ENCODE measurements at places on chromosomes 11 and 22.

DNA sequence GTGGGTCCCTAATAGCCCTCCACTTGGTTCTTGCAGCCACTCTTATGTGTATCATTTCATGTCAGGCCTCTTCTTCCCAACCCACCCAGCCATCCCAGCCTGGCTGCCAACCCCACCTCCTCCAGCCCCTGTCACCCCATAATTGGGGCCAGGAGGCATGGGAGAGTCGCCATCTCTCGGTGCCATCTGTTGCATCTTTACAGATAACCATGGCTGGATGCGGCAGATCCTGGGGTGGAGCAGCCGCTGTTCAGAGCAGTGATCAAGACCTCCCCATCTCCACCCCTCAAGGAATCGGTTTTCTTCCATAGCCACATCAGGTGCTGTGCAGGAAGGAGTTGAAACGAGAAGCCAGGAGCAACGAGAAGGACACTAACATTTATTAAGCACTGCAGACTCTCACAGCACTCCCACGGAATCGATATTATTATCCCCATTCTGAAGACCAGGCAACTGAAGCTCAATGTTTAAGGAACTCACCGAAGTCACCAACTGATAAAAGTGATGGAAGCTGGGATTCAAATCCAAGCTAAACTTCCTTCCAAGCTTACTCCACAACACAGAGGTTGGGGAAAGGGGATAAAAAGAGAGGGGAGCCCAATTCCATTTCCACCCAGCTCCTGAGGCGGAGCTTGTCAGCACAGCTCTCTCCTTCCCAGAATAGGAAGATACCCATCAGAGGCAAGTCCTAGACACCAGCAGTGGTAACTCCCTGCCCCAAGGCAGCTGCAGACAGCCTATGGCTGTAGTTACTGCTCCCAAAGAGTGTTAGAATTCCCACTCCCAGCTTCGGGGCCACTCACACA is 2.7 kb downstream of the SLC43A1 start:
- DNase-seq: no peak

- no peak for DNase-seq
These were observed 53.6 kb upstream of the OR5D13 start for GRCh38 chr11:55719608-55720160.

DNA sequence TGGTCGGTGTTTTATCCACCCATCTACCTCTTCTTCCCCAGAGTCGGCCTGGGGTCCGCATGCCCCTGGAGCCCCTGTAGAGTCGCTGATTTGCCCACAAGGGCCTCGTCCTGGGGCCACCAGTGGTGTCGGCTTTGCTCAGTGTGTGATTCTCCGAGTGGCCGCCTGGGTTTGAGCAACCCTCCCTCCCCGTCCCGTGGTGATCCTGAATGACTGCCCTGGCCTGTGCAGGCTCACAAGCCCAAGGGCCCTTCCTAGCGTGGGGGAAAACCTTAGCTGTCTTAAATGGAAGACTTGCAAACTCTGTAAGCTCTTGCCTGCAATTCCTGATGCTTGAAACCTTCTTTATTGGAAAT is 128.3 kb downstream of the OSBP2 start:
- no peak for DNase-seq

- DNase-seq: no peak
These were observed 82.3 kb downstream of the PTPRJ start for GRCh38 chr11:48062649-48063048.

DNA sequence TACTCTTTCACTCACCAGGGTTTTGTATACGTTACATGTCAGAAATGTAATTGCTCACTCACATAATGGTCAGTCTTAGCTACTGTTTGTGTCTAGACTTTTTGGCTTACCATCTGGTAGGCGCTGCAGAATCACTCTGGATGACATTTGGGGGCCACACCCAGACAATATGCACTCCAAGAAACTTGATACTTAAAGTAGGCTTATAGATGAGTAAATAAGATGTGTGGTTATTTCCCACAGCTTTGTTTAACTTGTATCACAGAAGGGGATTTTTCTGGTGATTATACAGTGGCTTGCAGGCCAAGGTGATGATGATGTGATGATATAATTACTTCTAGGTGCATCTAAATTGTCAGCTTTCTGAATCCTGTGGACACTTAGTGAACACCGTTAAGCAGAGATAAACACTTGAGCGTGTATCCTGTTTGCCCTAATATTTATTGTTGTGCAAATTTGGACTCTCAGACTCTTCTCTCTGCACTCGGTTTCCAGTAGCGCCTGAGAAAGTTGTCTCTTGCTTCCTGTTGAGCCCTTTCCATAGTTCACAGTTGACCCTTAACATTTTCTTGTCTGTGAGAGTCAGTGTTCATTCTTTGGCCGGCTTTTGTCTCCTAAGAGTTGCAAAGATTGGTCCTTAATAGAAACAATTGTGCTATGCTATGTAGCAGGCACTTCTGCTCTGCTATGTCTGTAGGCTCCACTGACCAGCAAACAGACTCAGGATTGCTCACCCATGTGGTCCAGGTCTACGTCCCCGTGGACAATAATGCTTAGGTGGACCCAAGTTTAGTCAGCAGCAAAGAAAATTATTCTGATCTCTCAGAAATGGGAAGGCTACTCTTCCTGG is 89.3 kb downstream of the PRR5L start:
- no peak for DNase-seq

- DNase-seq: no peak
These were observed 61.1 kb downstream of the FLRT1 start for GRCh38 chr11:64096835-64097234.

- DNase-seq: peak; percentile 75
These were observed 2.4 kb upstream of the SYT8 start for GRCh38 chr11:1832211-1832919.

GRCh38 chr22:45310331-45310976 is 720 bp downstream of the FAM118A start:
- peak; percentile 24 for DNase-seq

DNA sequence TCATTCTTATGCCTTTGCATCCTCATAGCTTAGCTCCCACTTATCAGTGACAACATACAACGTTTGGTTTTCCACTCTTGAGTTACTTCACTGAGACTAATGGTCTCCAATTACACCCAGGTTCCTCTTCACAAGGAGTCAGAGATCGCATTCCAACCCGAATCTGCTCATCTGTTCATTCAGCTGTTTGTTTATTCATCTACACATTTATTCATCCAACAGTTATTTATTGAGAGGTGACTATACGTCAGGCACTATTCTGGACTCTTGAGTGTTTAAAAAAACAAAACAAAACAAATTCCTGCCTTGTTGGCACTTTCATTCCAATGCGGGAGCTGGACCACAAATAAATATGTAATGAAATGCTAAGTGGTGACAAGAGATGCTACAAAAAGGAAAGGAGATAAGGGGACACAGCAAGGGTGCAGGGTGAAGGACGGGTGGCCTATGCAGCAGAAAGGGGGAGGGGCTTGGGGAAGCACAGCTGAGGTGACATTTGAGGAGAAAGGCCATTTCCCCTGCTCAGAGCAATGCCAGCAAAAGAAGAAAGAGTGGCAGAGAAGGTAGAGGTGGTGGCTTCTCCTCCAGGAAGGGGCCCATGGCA is 393.8 kb upstream of the SYN3 start:
- DNase-seq: no peak

DNA sequence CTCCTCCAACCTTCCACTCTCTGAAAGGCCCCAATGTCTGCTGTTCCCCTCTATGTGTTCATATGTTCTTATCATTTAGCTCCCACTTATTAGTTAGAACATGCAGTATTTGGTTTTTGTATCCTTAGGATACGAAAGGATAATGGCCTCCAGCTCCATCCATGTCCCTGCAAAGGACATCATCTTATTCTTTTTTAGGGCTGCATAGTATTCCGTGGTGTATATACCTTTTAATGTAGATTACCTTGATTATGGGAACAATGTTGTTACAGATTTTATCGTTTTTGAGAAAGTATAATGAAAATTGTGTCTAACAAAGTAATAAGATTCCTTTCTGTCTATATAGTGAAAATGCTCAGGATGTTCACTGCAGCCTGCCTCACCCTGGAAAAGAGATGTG is 16.0 kb upstream of the CAVIN3 start:
- DNase-seq: no peak

- DNase-seq: no peak
These were observed 22.5 kb upstream of the SMIM35 start for GRCh38 chr11:118109231-118109630.

DNA sequence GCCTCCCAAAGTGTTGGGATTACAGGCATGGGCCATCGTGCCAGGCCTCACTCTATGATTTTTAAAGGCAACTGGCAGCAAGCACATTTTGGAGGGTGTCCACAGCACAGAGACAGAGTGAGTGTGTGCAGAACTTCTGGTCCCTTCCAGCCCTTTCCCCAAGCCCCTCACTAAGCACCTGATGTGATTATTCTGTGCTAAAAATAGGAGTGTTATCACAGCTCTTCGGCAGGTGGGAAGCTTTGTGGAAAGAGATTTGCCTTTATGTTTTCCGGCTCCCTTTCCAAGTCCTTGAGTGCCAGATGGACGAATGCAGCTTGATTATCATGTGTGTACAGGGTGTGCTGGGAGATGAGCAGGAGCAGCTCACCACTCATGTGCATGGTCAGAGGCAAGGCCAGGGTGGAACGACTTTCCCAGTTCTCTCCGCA is 310.8 kb downstream of the DDX10 start:
- no peak for DNase-seq

GRCh38 chr22:39623603-39624500 is 53.3 kb downstream of the CACNA1I start:
- DNase-seq: no peak

- no peak for DNase-seq
These were observed 183.5 kb downstream of the KIRREL3 start for GRCh38 chr11:126817096-126817495.

DNA sequence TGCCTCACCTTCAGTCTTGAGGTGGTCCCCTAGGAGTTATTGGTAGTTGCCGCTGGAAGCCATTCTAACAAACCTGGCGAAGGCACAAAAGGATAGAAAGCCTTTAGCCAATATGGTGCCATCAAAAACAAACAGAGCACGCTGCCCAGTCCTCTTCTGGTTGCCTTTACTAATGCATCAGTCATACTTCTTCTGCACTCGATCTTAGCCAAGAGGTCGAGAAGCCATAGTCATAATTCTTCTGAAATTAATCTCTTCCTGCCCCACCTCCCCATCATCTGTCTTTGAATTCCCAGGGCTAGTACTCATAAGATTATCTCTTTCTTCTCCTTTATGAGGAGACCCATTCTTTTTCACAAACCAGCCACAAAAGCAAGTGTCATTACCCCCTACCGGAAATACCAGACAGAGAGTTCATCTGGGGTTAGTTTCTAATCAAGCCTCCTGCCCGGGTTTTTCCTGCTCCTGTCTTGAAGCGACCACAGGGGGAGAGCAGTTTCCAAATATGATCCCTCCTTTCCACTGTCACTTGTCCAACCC is 21.4 kb upstream of the EHF start:
- no peak for DNase-seq

DNA sequence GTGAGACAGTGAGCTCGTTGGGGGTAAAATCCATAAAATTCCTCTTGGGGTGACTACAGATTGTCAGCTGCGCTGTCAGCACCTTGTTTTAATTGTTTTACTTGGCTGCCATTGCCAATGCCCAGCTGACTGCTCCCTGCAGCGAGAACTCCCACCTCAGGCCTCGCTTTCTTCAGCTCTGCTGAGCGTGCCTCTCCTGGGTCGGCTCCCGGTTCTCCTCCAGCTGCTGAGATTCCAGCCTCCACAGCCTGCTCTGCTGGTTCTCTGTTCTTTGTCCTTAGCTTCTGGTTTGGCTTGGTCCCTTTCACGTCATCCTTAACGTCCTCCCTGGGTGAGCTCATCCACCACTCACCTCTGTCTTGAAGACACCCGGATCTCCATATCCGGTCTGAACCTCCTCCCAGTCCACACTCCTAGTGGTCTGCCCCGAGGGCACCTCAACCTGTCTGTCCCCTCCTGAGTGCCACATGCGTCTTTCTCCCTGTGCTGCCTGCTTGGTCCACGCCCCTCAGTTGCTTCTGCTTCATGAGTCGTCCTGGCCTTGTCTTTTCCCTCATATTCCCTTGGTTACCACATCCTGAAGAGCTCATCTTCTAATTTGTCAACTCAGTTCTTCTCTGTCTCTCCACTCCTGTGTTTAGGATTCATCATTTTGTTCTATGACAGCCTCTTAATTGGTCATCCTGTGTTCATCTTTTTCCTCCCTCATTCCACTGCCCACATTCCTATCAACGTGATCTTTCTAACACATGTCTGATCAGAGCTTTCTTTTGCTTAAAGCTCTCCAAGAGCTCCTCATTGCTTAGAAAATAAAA is 35.6 kb downstream of the BMAL1 start:
- DNase-seq: no peak

DNA sequence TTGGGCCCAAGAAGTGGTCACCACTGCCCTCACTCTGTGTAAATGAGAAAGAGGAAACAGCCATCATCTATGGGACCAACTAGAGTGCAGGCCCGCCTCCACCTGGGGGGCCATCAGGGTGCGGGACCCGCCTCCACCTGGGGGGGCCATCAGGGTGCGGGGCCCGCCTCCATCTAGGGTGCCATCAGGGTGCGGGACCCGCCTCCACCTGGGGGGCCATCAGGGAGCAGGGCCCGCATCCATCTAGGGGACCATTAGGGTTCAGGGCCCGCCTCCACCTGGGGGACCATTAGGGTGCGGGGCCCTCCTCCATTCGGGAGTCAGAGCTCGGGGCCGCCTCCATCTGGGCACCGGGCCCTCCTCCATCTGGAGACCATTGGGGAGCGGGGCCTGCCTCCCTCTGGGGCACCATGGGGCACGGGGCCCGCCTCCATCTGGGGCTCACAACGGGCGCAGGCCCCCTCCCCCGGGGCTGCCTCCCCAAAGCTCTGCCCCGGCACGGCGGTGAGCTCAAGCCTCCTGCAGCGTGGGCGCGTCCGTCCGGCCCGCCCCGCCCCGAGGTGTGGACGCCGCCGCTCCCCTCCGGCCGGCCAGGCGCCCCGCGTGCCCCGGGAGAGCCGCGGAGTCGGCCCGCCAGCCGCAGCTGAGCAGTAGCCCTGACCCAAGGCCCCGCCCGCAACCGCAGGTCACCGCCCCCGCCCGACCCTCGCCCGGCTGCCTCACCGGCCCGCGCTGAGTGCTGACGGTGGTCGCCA is 512 bp downstream of the TOLLIP start:
- no peak for DNase-seq

- DNase-seq: no peak
These were observed 6.3 kb downstream of the OSBPL5 start for GRCh38 chr11:3158821-3159220.

DNA sequence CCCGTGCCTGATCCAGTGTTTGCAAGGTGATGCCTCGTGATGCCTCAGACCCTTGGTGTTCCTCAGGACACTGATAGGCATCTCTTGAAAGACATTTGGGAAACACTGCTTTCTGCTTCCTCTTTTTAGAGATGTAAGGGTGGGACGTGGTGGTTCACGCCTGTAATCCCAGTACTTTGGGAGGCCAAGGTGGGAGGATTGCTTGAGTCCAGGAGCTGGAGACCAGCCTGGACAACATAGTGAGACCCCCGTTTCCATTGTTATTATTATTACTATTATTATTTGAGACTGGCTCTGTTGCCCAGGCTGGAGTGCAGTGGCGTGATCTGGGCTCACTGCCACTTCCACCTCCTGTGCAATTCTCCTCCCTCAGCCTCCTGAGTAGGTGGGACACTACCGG is 6.5 kb upstream of the SOX10 start:
- DNase-seq: no peak

DNA sequence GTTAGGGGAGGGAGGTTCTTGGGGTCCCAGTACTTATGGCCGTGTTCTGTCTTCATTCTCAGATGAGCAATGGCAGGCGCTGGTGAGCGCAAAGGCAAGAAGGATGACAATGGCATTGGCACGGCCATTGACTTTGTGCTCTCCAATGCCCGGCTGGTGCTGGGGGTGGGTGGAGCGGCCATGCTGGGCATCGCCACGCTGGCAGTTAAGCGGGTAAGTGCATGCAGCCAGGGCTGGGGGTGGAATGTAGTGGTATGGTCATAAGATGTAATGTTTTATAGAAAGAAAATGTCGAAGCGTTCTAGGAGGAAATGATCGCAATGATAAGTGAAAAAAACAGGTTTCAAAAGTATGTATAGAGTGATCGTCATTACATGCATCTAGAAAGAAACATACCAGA is 9.1 kb upstream of the ATF4 start:
- no peak for DNase-seq
